ENCODE measurements at places on chromosomes 3 and 15.

DNA sequence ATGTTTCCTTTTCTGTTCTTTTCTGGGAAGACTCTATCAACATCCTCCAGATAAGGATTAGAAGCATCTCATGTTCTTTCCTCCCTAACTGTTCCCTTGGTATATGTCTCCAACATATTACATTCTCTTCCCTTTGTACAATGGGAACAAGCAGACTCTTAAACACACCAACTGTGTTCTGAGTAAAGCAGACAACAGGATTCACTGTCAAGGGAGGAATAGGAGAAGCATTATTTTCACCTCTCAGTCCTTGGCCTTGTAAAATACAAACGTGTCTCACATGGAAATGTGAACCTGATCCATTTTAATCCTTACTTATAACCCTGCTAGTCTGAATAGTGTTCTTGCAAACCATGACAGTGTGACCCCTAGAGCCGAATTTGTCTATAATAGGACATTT lies 19.6 kb downstream of the GYG1 start:
- no peak for DNase-seq

- DNase-seq = no peak
Observed at GRCh38 chr3:66082679-66083078, 44.0 kb upstream of the MAGI1 start.

DNA sequence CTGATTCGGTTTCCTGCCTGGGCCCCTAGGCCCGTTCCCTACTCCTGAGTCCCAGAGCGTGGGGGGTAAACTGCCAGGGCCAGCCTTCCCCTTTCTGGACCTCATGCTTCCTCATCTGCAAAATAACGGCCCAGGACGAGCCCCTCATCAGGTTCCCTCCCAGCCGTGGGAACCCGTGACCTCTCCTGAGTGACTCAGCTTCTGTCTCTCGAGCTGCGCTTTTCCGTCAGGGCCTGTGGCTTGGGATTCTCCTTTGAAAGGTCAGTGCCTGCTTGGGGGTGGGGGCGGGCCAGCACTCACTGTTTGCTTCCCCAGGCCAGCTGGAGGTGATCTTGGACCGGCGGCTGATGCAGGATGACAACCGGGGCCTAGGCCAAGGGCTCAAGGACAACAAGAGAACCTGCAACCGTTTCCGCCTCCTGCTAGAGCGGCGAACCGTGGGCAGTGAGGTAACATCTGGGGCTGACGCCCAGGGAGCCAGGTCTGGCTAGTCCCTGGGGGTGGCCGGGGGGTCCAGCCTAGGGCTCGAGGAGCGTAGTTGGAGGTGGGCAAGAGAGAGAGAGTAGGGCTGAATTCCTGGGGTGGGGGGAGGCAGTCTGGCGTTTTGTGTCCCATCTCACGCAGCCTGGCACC lies 12.8 kb downstream of the MAN2A2 start:
- DNase-seq = no peak

GRCh38 chr3:153972862-153973261 lies 148.3 kb upstream of the ARHGEF26 start:
- DNase-seq = no peak

- DNase-seq = no peak
Observed at GRCh38 chr15:80923668-80924067, 66.0 kb downstream of the MESD start.

- DNase-seq = no peak
Observed at GRCh38 chr15:60043744-60044435, 39.8 kb downstream of the FOXB1 start.

- no peak for DNase-seq
Observed at GRCh38 chr3:52695798-52696671, 9.6 kb downstream of the GLT8D1 start.

DNA sequence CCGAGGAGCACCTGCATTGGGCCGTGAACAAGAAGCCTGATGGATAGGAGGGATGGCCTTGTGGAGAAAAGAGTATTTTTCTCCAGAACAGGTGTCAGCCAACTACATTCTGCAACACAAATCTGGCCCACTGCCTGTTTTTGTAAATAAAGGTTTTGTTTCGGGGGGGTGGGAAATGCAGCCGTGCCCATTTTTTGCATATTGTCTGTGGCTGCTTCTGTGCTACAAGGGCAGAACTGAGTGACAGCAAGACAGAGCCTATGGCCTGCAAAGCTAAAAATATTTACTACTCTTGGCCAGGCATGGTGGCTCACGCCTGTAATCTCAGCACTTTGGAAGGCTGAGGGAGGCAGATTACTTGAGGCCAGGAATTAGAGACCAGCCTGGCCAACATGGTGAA lies 95.9 kb upstream of the AKAP13 start:
- DNase-seq = no peak

GRCh38 chr15:39127925-39128617 lies 452.8 kb upstream of the THBS1 start:
- DNase-seq = no peak

- no peak for DNase-seq
Observed at GRCh38 chr15:69380726-69381105, 33.4 kb upstream of the KIF23 start.
